Stimulated activated CD8-positive, alpha-beta memory T cell treated with anti-CD3 and anti-CD28 coated beads, Interleukin-4, amount 100 ng/mL, for 4 hours (primary cell): ENCODE measurements at places on chromosomes 7 and 10.

- no peak for DNase-seq
These were observed 55.2 kb upstream of the EZH2 start for GRCh38 chr7:148939128-148939755.

DNA sequence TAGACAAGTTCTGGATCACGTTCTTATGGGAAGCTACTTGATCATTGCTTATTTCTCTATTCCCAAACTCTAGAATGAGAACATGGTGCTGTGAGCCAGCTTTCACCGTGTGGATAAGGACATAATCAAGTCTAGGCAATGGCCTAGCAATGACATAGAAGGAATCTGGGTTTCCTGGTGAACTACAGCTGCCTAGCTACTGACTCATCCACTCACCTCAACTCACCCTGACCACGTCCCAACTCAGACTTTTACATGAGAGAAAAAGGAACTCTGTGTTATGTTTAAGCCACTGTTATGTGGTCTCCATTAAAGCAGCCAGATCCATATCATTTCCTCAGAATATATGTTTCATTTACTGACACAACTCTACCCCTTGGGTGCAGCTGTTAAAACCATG is 18.8 kb upstream of the MET start:
- DNase-seq = no peak

DNA sequence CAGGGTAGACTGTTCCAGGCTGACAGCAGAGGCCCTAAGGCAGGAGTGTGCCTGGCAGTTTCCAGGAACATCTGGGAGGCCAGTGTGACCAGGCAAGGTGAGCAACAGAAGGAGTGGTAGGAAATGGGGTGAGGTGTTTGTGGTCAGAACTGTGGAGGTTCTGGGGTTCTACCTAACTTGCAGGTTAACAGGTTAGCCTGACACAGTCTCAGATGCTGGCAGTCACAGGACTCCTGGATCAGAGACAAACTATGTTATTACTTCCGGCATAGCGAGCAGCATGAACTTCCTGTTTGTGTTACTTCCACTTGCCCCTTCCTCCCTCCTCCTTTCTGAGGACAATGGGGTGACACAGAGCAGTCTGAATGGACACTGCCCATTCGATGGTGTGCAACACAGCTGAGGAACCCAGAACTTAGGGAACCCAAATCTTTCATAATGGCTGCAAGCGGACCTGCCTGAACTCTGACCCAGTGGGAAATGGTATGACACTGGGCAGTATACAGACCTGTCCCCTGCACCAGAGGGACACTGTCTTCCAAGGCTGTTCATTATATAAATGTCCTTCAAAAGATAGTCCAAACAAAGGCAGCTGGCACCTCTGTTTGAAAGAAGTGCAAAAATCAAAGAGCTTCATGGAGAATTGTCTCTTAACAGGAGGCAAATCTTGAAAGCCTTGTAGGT is 3.9 kb upstream of the SAR1A start:
- no peak for DNase-seq

DNA sequence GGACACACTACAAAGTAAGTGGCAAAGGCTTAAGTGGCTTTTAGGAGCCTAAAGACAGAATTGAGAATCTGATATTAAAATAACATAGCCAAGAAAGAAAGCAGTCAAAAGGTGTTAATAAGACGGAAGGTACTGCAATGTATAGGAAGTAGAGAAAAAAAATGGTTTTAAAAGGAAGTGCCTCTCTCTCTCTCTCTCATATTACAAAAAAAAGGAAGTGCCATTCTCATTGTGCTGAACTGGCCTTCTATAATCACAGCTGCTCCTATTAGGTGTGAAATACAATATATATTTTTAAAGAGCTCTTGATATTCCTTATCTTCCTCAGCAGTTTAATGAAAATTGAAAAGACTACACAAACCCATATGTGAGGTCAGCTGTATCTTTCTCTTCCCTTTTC is 199.4 kb upstream of the NPVF start:
- no peak for DNase-seq

DNA sequence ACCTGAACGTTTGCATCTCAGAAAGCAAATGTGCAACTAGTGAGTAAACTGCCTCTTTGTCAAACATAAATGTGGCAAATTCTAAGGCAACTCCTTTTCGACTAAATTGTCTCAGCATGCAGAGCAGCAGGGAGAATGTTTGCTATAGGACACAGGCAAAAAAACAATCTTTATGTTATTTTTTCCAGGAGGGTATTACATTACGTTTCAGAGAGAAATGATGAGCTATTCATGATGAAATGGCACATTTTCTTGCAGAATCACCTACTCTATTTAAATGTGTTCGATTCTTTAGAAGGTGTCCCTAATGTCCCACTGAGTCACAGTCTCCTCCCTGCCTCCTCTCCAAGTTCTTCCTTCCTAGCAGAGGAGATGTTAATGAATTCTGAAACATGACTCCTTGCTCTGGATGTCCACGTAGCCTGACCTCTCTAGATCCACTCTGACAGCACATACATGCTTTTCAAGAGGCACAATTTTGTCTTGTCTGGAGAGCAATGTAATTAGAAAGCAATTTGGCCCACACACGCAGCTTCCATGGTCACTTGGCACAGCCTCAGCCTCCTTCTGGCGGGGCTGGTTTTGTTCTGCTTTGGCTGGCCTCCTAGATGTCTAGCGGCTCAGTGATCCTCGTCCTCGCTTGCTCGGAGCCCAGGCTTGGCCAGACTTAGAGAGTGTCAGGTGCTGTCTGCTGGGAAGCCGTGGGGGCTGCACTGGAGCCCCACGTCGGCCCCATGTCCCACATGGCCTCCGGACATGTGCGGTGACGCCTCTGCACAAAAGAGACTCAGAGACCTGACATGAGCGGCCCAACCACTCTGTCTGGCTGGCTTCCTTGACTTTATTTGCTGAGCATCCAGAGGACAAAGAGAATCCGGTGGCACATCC is 125.7 kb upstream of the ZNF438 start:
- no peak for DNase-seq

- DNase-seq = no peak
These were observed 48.5 kb upstream of the KCNMA1 start for GRCh38 chr10:77686096-77686495.

DNA sequence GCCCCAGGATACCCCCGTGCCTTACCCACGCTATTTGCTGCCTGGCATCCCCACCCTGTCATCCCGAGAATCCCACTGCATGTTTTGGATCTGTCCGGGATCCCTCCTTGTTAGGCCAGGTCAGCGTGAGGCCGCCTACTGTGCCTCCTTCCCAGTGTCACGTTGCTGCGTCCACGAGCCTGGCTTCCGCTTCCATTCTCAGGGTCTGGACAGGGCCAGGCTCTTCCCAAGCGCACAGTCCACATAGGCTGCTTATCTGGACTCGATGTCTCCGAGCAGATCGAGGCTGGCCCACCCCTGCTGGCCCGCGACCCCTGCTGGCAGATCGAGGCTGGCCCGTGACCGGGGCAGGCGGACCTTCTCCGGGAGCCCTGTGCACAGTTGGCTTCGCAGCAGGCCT is 27.1 kb downstream of the FOXK1 start:
- DNase-seq = no peak

- DNase-seq = no peak
These were observed 516.0 kb downstream of the REEP3 start for GRCh38 chr10:64037071-64037661.

GRCh38 chr10:32937911-32938424 is 20.1 kb downstream of the ITGB1 start:
- DNase-seq = no peak

DNA sequence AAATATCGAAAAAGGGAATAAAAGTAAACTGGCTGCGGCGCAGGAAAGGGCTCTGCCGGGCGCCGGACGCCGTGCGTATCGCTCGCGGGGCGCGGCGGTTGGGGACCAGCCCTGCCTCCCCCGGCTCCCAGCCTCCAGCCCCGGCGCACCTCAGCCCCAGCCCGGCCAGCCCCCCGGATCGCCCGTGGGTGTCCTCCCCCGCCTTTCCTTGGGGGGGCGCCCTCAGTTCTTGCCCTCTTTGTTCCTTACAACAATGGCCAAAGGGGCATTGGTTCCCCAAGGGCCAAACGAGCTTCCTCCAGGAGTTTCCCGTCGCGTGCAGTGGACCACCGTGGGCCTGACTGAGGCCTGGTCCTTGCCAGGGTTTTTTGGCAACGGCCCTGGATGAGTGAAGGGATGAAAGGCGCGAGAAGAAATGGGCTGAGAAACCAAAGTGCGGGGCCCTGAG is 1.2 kb downstream of the MACROH2A2 start:
- no peak for DNase-seq

DNA sequence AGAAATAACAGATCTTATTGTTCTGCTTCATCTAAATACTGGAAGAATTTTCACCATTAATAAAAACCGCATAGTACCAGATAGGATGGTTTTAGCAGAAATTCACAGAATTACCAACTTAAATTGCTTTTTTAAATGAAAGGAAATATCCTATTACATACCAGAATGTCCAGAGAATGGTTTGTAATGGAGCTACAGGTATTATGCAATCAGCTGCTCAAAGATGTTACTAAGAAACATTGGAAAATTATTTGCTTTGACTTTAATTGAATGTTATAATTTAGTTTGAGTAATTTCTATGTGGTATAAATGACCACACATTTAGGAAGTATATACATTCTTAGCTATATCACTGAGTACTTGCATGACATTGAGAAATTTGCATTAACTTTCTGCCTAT is 338.3 kb downstream of the ETV1 start:
- no peak for DNase-seq
